ENCODE measurements at places on chromosomes 6 and 20. TPM values are rescaled to one million over a fixed set of nuclear protein-coding genes. Genes with fewer than 3 reads are reported as not detected.

- H3K4me3 ChIP-seq = no peak overlapping the region
- peaks cover 85% of the 10 kb centered on the region for H3K36me3 ChIP-seq
- no peaks in the 10 kb centered on the region for H3K4me1 ChIP-seq
- H3K27ac ChIP-seq = no peak overlapping the region
- no peaks in the 10 kb centered on the region for H3K27me3 ChIP-seq
- no peak for DNase-seq
Measured at GRCh38 chr6:36226438-36227047, 30.0 kb downstream of the BRPF3 start.

DNA sequence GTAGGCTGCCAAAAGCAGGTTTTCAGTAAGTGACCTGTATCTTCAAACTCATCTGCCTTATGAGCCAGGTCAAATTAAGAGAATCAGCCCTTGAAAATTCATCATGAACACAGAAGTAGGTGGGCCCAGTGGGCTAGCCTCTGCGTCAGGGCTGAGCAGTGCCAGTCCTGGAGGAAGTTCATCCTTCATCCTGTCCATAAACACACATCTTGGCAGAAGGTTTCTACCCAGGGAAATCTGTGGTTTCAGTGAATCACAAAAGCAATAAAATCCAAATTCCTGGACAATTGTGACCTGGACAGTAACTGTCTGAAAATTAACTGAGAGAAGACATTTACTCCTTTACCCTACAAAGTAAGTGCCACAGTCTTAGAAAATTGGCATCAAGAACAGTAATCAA lies 72.4 kb downstream of the ATG5 start:
- no peaks in the 10 kb centered on the region for H3K27me3 ChIP-seq
- DNase-seq = no peak
- H3K36me3 ChIP-seq = no peaks in the 10 kb centered on the region
- no peak overlapping the region for H3K4me3 ChIP-seq
- peaks cover 25% of the 10 kb centered on the region for H3K4me1 ChIP-seq

The PRR18 gene
- total RNA-seq = not detected

DNA sequence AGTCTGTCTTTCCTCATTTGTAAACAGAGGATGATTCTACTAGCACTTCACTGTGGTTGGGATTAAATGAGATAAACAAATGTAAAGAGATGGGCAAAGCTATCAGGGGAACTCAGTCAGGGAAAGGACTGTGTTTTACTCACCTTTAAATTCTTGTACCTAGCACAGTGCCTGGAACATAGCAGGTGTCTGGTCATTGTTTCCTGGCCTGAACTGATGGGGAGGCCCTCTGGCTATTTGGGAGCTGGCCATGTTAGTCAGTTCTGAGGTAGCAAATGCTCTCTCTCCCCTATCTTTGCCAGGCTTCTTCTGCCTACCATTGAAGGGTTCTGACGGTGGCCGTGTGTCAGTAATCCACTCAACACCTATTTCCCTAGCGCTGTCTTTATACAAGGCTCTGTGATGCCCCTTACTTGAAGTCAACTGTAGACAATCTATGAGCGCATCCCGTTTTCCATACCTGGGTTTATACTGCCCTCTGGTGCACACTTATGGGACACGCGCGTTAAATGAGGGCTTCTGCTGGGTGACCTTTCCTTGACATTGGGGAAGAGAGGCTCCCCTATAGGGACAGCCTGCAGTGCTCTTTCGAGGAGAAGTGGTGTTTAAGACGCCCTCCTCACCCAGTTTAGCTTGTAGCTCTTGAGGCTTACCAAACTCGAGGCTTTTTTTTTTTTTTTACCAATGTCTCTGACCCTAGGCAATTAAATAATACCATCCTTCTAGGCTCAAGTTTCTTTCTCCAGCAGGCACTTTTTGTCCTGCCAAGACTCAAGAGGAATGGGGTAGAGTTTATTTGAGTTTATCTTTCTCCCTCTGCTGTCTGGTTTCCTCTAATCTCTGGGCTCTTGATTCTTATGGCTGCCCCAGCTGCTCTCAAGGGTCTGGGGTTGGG lies 4.0 kb upstream of the SPATS1 start:
- H3K27me3 ChIP-seq = no peaks in the 10 kb centered on the region
- DNase-seq = no peak
- H3K4me1 ChIP-seq = peaks cover 20% of the 10 kb centered on the region
- no peaks in the 10 kb centered on the region for H3K36me3 ChIP-seq

DNA sequence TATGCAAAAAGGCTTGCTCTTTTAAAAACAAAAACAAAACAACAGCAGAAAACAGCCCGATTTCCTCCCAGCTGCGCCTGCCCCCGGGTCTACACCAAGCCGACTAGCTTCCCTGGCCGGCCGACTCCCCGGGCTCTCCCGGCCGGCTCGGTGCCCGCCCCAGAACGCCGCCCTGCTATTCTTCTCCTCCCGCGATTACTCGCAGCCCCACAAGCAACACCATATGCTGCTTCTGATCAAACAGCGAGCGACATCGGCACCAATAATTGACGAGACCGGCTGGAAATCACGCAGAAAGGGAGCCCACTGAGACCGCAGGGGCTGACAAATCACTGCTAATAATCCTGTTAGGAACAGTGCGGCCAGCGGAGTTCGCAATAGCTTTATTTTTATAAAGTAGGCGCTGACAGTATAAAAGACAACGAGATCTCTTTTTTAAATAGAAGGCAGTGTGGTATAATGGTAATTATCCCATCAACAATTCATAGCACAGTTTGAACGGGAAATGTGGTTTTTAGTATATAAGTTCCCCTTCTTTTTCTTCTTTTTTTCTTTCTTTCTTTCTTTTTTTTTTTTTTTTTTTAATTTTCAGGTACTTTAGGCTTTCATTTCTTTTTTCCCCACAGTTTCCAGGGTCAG lies 3.3 kb downstream of the SIM1 start:
- no peak overlapping the region for H3K27ac ChIP-seq
- peak; percentile 86 for DNase-seq
- H3K4me1 ChIP-seq = peaks cover 33% of the 10 kb centered on the region
- peaks cover 100% of the 10 kb centered on the region for H3K27me3 ChIP-seq

DNA sequence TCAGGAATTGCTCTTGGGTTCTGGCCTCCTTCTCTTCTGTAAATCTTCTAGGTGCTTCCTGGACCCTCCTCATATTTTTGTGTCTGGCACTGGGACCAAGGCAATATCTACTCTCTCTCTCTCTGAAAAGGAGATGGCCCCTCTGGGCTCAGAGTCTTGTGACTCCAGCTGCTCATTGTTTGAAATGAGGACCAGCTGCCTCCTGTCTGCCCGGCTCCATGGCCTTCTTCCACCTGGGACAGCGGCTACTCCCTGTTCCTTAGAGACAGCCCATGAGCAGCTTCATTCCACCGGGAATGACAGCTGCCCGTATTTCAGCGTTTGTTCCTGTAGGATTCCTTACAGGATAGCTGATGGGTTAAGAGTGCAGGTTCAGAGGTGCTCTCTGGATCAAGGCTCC lies 2.9 kb downstream of the TGM3 start:
- no peak overlapping the region for H3K4me3 ChIP-seq
- no peaks in the 10 kb centered on the region for H3K4me1 ChIP-seq
- no peak overlapping the region for H3K27ac ChIP-seq
- H3K27me3 ChIP-seq = no peaks in the 10 kb centered on the region

The LPIN3 gene
- total RNA-seq = 19.8 TPM

The NFYA gene
- total RNA-seq = 10.1 TPM

DNA sequence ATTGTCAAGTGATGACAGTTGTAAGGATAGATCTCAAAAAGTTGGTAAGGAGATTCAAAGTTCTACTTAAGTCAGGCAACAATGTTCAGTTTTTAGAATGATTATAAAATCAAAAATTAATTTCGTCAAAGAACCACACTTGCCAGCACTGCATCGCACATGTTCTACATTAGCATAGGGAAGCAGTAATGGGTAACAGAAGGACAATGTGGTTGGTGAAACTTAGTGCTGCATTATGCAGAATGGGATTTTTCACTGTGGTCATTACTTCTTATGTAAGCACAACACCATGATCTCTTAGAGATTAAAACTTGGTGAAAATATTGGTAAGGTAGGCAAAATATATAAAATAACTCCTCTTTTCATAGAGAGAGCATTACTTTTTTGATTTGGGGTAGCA lies 173.7 kb upstream of the THEMIS start:
- no peak for DNase-seq
- no peak overlapping the region for H3K4me3 ChIP-seq
- H3K27me3 ChIP-seq = no peaks in the 10 kb centered on the region
- H3K4me1 ChIP-seq = no peaks in the 10 kb centered on the region
- no peaks in the 10 kb centered on the region for H3K36me3 ChIP-seq

The PPP1R16B gene
- 3.7 TPM for total RNA-seq

GRCh38 chr20:40753472-40753871 lies 64.4 kb upstream of the MAFB start:
- no peaks in the 10 kb centered on the region for H3K36me3 ChIP-seq
- H3K4me3 ChIP-seq = no peak overlapping the region
- peaks cover 6% of the 10 kb centered on the region for H3K4me1 ChIP-seq
- DNase-seq = no peak

GRCh38 chr20:15200147-15200565 lies 862.7 kb upstream of the FLRT3 start:
- H3K27ac ChIP-seq = no peak overlapping the region
- no peaks in the 10 kb centered on the region for H3K36me3 ChIP-seq
- DNase-seq = no peak
- no peaks in the 10 kb centered on the region for H3K4me1 ChIP-seq

DNA sequence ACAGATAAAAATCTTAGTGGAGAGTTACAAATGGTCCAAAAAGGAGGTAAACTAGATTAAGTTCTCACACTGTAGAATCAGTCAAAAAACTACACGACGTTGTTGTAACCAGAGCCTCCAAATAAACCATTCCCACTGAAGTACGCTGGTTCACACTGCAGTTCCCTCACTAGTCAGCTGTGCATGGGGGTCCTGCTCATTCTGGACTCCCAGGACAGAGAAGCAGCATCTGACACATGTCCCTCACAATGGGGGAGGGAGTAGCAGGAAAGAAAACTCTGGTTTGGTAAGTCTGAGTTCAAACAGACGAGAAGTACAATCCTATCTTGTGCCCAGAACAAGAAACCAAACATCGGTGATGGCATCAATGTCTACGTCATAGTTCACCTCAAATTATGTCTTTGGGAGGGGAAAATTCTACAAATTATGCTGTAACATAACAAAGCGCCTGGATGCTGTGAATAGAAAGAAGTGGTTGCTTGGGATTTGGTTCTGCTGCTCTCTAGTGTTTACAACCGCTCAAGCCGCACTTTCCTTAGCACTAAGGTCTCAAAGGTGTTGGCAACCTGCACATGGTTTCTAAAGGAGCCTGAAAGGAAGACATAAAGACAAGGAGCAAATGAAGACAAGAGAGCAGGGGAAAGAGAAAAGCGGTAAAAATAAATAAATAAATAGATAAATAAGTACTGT lies 208.0 kb downstream of the GMDS start:
- H3K36me3 ChIP-seq = no peaks in the 10 kb centered on the region
- no peak for DNase-seq
- no peak overlapping the region for H3K27ac ChIP-seq
- H3K4me1 ChIP-seq = no peaks in the 10 kb centered on the region
- no peaks in the 10 kb centered on the region for H3K27me3 ChIP-seq
- H3K4me3 ChIP-seq = no peak overlapping the region

GRCh38 chr20:4089756-4090487 lies 74.6 kb upstream of the RNF24 start:
- no peaks in the 10 kb centered on the region for H3K27me3 ChIP-seq
- H3K4me3 ChIP-seq = no peak overlapping the region
- peaks cover 7% of the 10 kb centered on the region for H3K4me1 ChIP-seq
- H3K27ac ChIP-seq = no peak overlapping the region
- DNase-seq = no peak

The PTCRA gene
- 0.50 TPM for total RNA-seq

- peaks cover 9% of the 10 kb centered on the region for H3K4me1 ChIP-seq
- H3K27ac ChIP-seq = no peak overlapping the region
- no peaks in the 10 kb centered on the region for H3K36me3 ChIP-seq
- no peak overlapping the region for H3K4me3 ChIP-seq
Measured at GRCh38 chr6:56263596-56264315, 16.4 kb upstream of the COL21A1 start.

GRCh38 chr6:128179876-128180438 lies 279.1 kb upstream of the THEMIS start:
- H3K4me1 ChIP-seq = no peaks in the 10 kb centered on the region
- H3K36me3 ChIP-seq = no peaks in the 10 kb centered on the region
- no peak overlapping the region for H3K27ac ChIP-seq
- DNase-seq = no peak
- no peak overlapping the region for H3K4me3 ChIP-seq

GRCh38 chr20:25289886-25290597 lies 42.2 kb downstream of the PYGB start:
- peak overlapping the region; percentile 77 for H3K27ac ChIP-seq
- no peaks in the 10 kb centered on the region for H3K27me3 ChIP-seq
- no peak overlapping the region for H3K4me3 ChIP-seq
- peaks cover 41% of the 10 kb centered on the region for H3K4me1 ChIP-seq
- peaks cover 81% of the 10 kb centered on the region for H3K36me3 ChIP-seq

DNA sequence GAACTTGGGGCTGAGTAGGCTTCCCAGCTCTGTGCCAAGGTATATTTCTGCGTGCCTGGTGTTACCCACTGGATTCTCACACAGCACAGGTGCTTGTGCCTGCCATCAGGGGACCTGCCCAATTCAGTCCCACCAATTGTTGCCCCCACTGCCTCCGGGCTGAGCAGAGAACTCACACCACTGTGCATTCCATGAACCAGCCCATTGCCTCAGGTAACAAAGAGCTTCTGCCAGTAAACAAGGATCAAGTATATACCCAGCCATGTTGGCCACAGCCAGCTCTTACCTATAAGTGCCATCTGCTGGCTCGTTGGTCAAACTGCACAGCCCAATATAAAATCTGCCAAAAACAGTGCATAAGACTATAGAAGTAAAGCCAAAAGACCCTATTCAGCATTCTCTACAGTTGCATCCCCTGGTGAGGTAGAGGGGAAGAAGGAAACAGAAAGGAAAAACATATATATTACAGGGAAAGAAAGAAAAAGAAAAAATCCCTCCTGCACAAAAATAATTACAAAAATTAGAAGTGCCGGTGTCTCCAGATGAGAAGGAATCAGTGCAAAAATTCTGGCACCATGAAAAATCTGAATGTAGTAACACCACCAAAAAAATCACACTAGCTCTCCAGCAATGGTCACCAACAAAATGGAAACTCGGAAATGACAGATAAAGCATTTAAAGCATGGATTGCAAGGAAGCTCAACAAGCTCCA lies 241.4 kb downstream of the IBTK start:
- no peak overlapping the region for H3K27ac ChIP-seq
- H3K27me3 ChIP-seq = no peaks in the 10 kb centered on the region
- no peak for DNase-seq
- H3K4me3 ChIP-seq = no peak overlapping the region
- H3K36me3 ChIP-seq = no peaks in the 10 kb centered on the region

- peaks cover 35% of the 10 kb centered on the region for H3K36me3 ChIP-seq
- no peak overlapping the region for H3K4me3 ChIP-seq
- H3K27ac ChIP-seq = peak overlapping the region; percentile 62
Measured at GRCh38 chr20:25257756-25258475, 10.0 kb downstream of the PYGB start.

GRCh38 chr6:169269180-169270076 lies 15.8 kb upstream of the THBS2 start:
- H3K27ac ChIP-seq = peak overlapping the region; percentile 28
- no peaks in the 10 kb centered on the region for H3K27me3 ChIP-seq
- H3K36me3 ChIP-seq = no peaks in the 10 kb centered on the region
- no peak overlapping the region for H3K4me3 ChIP-seq
- peak; percentile 95 for DNase-seq
- H3K4me1 ChIP-seq = no peaks in the 10 kb centered on the region

- H3K4me3 ChIP-seq = no peak overlapping the region
- H3K27me3 ChIP-seq = no peaks in the 10 kb centered on the region
- no peaks in the 10 kb centered on the region for H3K36me3 ChIP-seq
- no peaks in the 10 kb centered on the region for H3K4me1 ChIP-seq
- H3K27ac ChIP-seq = no peak overlapping the region
Measured at GRCh38 chr6:16109659-16110305, 19.1 kb upstream of the MYLIP start.

The DLK2 gene
- total RNA-seq = 0.32 TPM

- H3K4me3 ChIP-seq = no peak overlapping the region
- H3K4me1 ChIP-seq = peaks cover 95% of the 10 kb centered on the region
- H3K27me3 ChIP-seq = no peaks in the 10 kb centered on the region
- peak overlapping the region; percentile 76 for H3K27ac ChIP-seq
- H3K36me3 ChIP-seq = no peaks in the 10 kb centered on the region
Measured at GRCh38 chr6:39843305-39844020, 51.3 kb downstream of the DAAM2 start.
